ENCODE measurements at places on chromosomes 7 and 10. TPM values are rescaled to one million over a fixed set of nuclear protein-coding genes. Genes with fewer than 3 reads are reported as not detected.

Gene TMEM236
- total RNA-seq = 0.16 TPM

Gene CARD11
- total RNA-seq = 199 TPM

Gene NRP1
- 1.5 TPM for total RNA-seq

Gene ARHGAP19
- total RNA-seq = 22.7 TPM

Gene VAX1
- not detected for total RNA-seq

Gene ETV1
- not detected for total RNA-seq

Gene RBP3
- total RNA-seq = not detected

Gene GSTO2
- total RNA-seq = 0.75 TPM

Gene MMD2
- total RNA-seq = not detected

Gene GNB2
- total RNA-seq = 212 TPM

Gene UTF1
- not detected for total RNA-seq

Gene SPDYE1
- 0.24 TPM for total RNA-seq

Gene CPVL
- 9.8 TPM for total RNA-seq

Gene LRRTM3
- total RNA-seq = not detected

Gene OR9A2
- not detected for total RNA-seq

Gene SERPINE1
- total RNA-seq = 1.1 TPM

Gene ASZ1
- not detected for total RNA-seq

Gene LIPK
- total RNA-seq = not detected

Gene UCMA
- not detected for total RNA-seq

Gene FEZF1
- not detected for total RNA-seq

Gene RBP4
- not detected for total RNA-seq

Gene ZSWIM8
- total RNA-seq = 159 TPM

Gene ZPBP
- not detected for total RNA-seq

Gene SNX10
- 26.8 TPM for total RNA-seq

Gene CD36
- total RNA-seq = 6.0 TPM

Gene OR2A1
- not detected for total RNA-seq

Gene PAOX
- 5.5 TPM for total RNA-seq

Gene WEE2
- 0.68 TPM for total RNA-seq

Gene CASTOR2
- total RNA-seq = 14.9 TPM

Gene CCL24
- not detected for total RNA-seq

Gene OPALIN
- total RNA-seq = not detected

Gene TACC2
- not detected for total RNA-seq

Gene ACBD7
- 0.48 TPM for total RNA-seq

Gene GNAT3
- not detected for total RNA-seq

Gene SLC18A2
- total RNA-seq = 0.21 TPM

Gene NKX2-3
- total RNA-seq = not detected

Gene LCOR
- total RNA-seq = 92.4 TPM

Gene PIK3AP1
- total RNA-seq = 97.1 TPM

Gene SFRP5
- not detected for total RNA-seq

Gene NPC1L1
- not detected for total RNA-seq

Gene HGF
- total RNA-seq = 0.94 TPM

Gene WNT8B
- not detected for total RNA-seq

Gene TDRD1
- 0.33 TPM for total RNA-seq

Gene IL6
- total RNA-seq = 2.3 TPM

Gene OGDHL
- total RNA-seq = not detected

Gene KCNIP2
- total RNA-seq = 1.6 TPM

Gene GIMAP8
- 17.7 TPM for total RNA-seq

Gene JAKMIP3
- total RNA-seq = 0.19 TPM

Data from natural killer cell (primary cell).